MCF 10A (cell line): ENCODE measurements at places on chromosomes 12 and 14.

GRCh38 chr12:72471806-72472205, 199.6 kb downstream of the TRHDE start:
- no peak for DNase-seq

DNA sequence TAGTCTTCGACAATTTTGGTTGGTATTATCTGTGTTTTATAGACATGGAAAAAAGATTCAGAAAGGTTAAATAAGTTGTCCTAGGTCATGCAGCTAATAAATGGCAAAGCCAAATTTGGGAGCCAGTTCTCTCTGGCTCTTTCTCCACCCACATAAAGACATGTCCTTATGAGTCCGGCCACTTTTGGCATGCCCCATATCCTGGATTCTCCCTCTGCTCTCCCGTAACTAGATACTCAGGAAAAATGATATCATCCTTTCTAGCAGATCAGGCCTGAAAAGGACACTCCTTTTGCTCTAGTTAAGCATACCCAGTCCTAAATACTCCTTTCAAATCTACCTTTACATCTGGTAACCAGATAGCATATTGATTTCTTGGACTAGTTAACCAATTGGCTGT, 64.4 kb downstream of the TTLL5 start:
- no peak for DNase-seq

GRCh38 chr12:93581370-93581769, 8.9 kb downstream of the SOCS2 start:
- no peak for DNase-seq

DNA sequence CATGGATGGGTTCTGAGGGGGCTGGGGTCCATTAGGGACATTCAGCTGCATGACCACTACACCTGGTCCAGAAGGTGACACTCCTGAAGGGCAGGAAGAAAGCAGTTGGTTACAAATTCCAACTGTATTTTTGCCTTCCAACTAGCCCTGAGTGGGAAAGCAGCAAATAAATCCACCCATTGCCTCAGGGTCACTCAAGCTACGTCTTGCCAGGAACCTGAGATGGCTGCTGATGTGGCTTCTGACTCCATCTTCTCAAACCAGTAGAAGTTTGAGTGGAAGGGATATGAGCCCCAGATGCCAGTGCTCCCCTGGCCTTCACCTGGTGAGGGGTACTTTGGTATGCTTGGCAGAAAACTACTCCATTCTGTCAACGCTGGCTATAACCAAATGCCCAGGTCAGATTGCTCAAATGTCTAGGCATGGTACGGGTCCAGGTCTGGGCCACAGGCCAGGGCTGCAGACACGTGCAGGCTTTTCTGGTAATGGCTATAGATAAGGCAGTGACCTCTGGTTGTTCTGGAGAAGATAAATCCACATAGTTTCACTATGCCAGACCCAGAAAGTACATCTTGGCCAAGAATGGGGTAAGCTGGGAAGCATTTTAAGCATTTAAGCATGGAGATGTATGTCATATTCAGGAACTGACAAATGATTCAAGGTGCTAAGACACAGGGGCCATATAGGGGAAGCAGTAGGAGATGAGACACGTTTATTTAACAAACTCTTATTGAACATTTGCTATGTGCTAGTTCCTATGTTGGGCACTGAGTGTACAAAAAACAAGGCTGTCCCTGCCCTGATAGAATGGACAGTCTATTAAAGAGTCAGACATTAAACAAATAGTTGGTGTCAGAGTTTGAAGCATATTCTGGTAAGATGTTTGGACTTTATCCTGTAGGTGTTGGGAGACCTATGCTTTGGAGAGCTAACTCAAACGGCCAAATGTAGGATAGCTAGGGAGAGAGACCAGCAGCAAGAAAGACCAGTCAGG, 8.3 kb upstream of the STAC3 start:
- no peak for DNase-seq

GRCh38 chr14:58331111-58331510, 32.8 kb downstream of the ARID4A start:
- DNase-seq: peak; percentile 95

- no peak for DNase-seq
Observed at GRCh38 chr12:133233993-133234564, 1.6 kb downstream of the ANHX start.

DNA sequence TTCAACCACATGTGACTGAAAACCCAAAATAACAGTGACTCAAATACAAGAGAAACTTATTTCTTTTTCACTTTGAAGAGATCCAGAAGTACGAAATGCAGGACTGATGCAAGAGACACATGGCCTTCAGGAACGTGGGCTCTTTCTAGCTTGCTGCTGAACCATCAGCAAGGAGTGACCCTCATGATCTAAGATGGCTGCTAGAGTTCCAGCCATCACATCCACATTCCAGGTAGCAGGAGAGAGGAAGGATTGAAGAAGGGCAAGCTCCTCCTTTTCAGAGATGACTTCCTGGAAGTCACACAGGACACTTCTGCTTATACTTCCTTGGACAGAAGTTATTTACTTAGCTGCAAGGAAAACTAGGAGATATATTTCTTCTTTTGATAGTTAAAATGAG, 67.6 kb upstream of the BCL11B start:
- no peak for DNase-seq

DNA sequence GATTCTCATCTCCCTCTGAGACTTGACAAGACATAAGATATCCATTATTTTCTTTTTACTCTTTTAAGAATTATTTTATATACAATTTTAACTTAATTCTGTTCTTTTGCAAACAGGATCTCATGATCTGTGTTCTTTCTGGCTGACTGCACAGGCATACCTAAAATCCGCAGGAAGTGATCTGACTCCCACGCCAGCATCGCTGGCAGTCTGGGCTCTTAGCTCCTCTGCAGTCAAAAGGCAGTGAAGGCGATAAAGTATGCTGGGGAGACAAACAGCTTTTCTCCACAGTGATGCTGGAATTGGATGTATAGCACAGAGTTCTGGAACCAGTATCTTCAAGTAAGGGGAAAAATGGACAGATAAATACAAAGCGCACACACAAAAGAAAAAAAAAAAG, 52.4 kb downstream of the DICER1 start:
- DNase-seq: no peak

GRCh38 chr12:55002355-55002754, 17.4 kb upstream of the NEUROD4 start:
- no peak for DNase-seq

- DNase-seq: no peak
Observed at GRCh38 chr14:98101323-98101722, 1170.7 kb downstream of the BCL11B start.

GRCh38 chr14:54348923-54349620, 47.7 kb upstream of the CDKN3 start:
- DNase-seq: no peak

DNA sequence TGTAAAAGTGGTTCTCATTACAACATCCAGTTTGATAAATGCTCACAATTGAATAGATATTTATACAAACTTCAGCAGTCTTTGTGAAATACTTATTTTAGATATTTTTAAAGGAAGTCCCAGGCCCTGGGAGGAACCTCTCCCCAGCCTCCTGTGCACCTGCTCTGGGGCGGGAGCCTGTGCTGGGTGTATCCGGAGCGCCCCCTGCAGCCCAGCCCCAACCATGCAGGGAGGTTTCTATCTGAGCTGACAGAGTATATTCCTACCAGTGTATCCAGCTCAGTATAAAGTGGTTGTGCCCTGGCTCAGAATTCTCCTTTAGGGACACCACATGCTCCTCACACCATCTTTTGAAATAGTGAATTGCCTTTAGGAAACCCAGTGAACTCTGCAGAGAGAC, 851.8 kb downstream of the TMEM121 start:
- DNase-seq: peak; percentile 6

DNA sequence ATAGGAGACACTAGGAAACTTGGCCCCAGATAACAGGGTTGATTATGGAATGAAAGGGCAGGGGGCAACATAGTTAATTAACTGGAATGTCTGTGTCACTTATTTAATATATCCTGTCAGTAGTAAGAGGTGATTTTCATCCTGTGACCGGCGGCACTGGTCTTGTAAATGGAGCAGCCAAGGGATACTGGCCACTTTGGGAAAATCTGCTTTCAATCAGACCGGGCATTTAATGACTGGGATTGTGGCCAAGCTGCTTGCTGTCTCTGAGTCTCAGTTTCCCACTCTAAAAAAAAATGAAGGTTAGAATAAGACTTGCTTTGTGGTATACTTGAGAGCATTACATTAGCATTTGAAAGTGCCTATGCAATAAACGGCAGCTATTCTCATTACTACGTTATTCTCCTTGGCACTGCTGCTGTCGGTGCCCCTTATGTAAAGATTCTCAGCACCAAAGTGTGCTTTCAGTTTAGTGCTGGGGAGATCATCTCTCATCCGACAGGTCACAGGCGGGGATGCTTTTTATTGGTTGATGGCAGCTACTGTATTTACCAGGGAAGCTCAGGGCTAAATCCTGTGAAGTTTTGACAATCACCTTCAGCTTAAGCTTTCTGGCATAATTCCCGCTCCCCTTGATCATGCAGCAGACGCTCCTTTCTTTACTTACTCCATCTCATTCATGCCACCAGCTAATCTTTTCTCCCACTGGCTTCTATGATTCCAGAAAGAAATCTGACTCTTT, 162.1 kb downstream of the ESRRB start:
- DNase-seq: no peak

- DNase-seq: no peak
Observed at GRCh38 chr14:21298358-21298757, 18.5 kb downstream of the RPGRIP1 start.

DNA sequence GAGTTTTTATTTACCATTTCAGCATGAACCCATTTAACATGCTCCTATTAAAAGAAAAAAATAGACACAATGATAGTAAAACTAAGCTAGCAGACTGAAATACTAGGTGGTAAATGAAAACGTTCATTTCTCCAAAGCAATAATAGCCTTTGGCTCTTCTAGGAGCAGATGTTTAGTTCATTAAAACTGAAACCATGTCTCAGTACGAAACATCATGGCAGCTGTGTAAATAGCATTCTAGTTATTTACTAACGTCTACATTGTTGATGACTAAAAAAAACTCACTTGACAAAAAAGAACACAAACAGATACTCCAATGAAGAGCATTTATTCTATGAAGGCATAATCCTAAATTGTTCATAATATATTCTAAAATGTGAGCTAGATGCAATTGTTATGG, 17.9 kb downstream of the RECQL start:
- no peak for DNase-seq

GRCh38 chr14:61620130-61620946, 75.0 kb upstream of the HIF1A start:
- peak; percentile 90 for DNase-seq

- DNase-seq: no peak
Observed at GRCh38 chr12:75548879-75549278, 37.5 kb upstream of the KRR1 start.

- DNase-seq: no peak
Observed at GRCh38 chr12:115035535-115036107, 351.6 kb upstream of the TBX3 start.

- no peak for DNase-seq
Observed at GRCh38 chr12:25755136-25755970, 202.3 kb upstream of the LMNTD1 start.

- DNase-seq: peak; percentile 34
Observed at GRCh38 chr14:95319312-95320077, at the start of gene CLMN. TSS of gene CLMN (minus strand) at chr14:95319908. CDS start at chr14:95319792, 116 bp downstream.

DNA sequence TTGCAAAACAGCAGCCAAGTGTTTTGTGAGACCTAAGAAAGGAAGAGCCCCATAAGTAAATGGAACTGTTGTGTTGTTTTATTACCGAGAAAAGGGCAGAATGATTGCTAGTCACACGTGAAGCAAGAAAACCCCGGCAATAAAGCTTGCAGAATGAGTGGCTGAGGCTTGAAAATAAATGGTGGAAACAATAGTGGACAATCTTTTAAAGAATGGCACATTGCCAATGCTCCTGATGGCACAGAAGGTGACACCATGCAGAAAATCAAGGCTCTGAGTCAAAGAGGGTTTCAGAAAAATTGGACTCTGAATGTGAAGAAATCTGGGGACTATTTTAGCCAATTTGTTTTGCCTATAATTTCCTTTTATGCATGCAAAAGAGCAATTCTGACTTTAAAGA, 4.0 kb upstream of the AQP2 start:
- DNase-seq: no peak

DNA sequence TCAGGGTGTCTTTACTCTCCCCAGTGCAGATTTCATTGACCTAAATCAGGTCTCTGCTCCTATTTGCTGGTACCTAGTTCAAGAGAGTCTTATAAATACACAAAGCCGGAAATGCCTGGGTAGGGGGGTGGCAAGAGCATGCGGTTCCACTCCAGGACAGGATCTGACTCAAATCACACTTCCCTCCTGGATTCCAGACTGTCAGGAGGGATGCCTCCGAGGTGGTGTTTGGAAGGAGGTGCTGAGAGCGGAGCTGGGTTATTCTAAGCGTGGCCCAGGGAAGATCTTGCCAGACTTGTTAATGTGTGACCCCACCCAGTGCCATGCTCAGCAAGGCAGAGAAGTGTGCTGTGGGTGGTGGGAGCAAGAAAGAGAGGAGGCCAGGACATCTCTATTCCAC, 49.8 kb downstream of the B4GALNT3 start:
- peak; percentile 43 for DNase-seq

- DNase-seq: peak; percentile 81
Observed at GRCh38 chr12:47184813-47185212, 105.1 kb upstream of the AMIGO2 start.

- no peak for DNase-seq
Observed at GRCh38 chr12:51994539-51994820, 12.3 kb upstream of the TAMALIN start.

DNA sequence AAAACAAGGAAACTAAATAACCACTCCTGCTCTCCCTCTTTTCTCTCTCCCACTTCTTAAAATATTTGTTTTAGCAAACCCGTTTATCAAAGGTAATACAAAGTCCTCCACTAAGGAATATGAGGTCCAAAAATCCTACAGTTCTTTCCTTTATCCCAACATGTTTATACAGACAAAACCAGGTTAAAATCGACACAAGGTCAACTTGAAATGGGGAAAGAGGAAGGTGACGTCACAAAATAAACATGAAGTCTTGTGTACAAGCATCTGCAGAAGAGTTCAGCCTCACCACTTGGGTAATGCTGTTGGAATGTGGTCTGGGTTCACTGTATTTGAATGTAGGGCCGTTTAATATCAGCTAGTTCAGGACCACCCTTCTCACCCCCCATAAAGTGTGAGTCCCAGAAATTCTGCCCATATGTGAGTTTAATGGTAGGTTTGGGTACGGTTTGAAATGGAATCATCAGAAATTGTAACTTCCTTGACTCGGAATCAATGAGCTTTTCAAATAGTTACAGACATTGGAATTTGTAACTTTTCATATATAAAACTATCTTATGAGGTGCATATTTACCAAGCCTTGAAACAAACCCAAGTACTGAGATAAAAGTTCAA, 120.0 kb upstream of the SLC38A2 start:
- DNase-seq: peak; percentile 88

DNA sequence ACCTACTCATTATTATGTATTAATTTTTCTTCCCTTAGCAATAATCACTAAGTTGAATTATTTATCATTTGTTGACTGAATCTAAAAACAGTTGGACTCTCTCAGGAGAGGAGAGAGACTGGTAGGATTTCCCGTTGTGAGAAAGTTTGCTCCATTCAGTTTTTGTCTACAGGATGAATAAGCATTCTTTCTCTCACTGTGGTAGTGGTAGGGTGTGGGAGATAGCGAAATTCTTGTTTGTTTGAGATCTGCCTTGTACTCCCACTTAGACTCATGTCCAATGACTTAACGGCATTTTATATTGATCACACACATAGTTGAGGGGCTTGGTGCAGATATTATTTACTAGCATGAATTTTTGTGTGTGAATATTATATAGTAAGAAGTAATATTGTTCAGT, 421.0 kb upstream of the PDE3A start:
- DNase-seq: no peak

GRCh38 chr12:26805401-26805971, 27.5 kb downstream of the ITPR2 start:
- DNase-seq: no peak
